Hippocampal formation (tissue), 2 donors: ENCODE measurements at places on chromosomes 11 and 22.

DNA sequence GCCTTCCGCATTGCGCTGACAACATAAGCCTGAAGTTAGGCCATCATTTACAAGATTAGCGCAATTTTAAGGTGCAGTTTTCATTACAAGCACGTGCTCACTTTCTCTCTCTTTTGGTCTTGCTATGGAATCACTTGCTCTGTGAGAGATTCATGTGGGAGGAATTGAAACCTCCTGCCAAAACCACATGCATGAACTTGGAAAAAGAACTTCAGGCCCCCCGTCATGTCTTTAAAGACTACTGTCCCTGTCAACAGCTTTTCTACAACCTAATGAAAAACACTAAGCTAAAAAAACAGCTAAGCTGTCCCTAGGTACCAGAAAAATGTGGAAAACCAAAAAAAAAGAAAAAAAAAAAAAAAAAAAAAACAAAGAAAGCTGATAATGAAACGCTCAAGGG, 1707.6 kb upstream of the RAG2 start:
- no peak for DNase-seq

- DNase-seq: no peak
Measured at GRCh38 chr11:127649071-127649470, 648.5 kb upstream of the KIRREL3 start.

- no peak for DNase-seq
Measured at GRCh38 chr11:132993991-132994502, 538.3 kb downstream of the OPCML start.

DNA sequence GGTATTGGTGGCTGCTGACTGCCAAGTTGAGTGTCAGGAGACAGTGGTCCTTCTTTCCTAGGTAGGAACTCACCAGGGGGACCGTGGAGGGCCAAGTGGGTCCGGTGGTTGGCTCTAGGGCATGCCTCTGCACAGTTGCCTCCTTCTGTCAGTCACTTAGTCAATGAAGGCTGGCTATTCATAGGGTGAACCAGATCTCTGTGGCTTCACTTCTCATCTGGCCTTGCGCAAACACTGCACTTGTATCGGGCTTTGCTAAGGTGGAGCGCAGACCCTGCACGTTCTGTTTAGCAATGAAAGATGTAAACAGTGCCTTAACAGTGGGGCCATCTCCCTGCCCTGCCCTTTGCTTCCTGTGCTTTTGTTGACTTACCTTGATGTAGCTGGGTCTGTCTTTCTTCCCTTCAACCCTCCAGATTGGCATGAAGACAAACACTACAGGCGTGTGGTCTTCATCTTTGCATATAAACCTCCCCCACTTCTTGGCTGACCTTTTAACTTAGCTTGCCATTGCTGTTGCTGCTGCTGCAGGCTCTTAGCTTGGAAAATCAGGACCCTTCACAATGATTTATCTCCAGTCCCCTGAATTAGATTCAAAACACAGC, 6.7 kb upstream of the SORL1-AS1 start:
- no peak for DNase-seq

- peak; percentile 33 for DNase-seq
Measured at GRCh38 chr11:59418156-59418555, 8.1 kb downstream of the OR5A2 start.

- DNase-seq: no peak
Measured at GRCh38 chr11:5243816-5244180, 5.9 kb downstream of the HBG1 start.

DNA sequence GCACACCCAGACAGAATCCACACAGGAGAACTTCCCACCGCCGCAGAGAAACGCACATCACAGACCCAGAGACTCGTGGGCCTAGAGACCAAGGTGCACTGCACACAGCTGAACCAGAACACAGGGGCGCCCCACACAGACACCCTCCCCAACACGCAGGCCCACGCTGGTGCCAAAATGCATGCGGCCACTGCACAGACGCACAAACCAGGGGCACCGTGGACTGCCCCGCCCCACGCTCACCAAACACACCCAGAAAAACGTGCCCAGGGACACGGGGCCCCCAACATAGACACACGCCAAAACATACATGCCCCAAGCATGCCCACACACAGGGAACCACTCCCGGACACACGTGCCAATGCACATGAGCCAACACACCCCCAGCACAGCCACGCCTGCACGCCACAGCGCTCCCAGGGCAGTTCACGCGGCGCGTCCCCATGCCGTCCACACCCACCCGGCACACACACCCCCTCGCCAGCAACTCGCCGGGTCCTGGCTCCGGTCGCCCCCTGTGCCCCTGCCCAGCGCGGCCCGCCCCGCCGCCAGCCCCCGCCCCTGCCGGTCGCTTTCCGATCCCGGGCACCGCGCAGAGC, 7.8 kb downstream of the ELFN2 start:
- DNase-seq: no peak
